ENCODE measurements at places on chromosomes 7 and 10.

GRCh38 chr10:125152450-125153368, 7.7 kb downstream of the CTBP2 start:
- DNase-seq = no peak

DNA sequence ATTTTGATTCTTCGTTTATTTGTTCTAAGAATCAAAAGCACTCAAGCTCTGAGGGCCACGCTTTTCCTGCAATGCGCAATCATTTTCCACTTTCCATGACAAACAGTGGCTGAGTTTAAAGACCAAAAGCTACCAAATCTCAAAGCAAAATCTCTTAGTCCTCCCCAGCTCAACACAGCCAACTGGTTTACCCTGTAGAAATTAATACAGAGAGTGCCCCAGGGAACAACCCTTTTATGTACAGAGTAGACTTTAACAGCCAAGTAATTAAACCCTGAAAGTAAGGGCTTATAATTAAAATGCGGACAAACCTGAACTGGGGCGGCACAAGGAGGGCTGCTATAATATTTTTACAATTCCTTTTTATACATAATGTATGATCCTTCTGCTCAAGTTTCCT, 53.2 kb downstream of the FAM53B start:
- DNase-seq = no peak

DNA sequence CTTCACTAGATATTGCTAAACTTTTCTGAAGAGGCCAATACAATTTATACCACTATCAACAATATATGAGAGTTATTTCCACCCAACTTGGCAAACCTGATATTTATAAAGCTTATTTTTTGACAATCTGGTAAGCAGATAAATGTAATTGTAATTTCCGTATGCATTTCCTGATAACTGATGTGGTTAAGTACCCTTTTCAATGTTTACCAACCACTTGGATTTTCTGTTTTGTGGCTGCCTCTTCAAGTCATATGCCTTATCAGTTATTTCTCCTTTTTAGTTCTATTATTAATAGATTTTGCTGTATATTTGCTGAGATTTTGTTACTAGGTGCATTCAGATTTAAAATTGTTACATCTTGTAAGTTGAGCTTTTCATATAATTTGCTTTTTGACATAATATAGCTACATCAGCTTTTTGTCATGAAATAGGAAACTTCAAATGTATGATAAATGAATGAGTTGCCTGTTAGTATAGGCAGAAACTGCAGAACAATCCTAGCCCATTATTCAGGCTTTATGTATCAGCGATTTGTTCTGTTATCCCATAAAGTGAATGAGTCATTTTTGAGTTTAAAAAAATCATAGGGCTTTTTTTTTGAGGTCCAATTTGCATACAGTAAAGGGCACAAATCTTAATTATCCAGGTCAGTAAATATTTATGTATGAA, 11.5 kb downstream of the SGPL1 start:
- DNase-seq = no peak

DNA sequence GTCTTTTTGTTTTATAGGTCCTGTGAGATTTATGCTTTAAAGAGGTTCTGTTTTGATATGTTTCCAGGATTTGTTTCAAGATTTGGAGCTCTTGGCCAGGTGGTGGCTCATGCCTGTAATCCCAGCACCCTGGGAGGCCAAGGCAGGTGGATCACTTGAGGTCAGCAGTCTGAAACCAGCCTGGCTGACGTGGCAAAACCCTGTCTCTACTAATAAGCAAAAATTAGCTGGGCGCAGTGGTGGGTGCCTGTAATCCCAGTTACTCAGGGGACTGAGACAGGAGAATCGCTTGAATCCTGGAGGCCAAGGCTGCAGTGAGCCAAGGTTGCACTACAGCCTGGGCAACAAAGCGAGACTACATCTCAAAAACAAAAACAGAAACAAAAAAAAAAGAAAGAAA, 8.3 kb upstream of the HYAL4 start:
- no peak for DNase-seq

- no peak for DNase-seq
These were observed 192.1 kb downstream of the CELF2 start for GRCh38 chr10:11209830-11210181.

- no peak for DNase-seq
These were observed 156.6 kb upstream of the TMEM196 start for GRCh38 chr7:19930051-19930450.

GRCh38 chr7:1160670-1161021, 650 bp upstream of the ZFAND2A start:
- no peak for DNase-seq

- peak; percentile 38 for DNase-seq
These were observed 45.2 kb upstream of the BHLHA15 start for GRCh38 chr7:98165827-98166667.

GRCh38 chr7:1066242-1066588, 21.7 kb upstream of the GPER1 start:
- DNase-seq = no peak

DNA sequence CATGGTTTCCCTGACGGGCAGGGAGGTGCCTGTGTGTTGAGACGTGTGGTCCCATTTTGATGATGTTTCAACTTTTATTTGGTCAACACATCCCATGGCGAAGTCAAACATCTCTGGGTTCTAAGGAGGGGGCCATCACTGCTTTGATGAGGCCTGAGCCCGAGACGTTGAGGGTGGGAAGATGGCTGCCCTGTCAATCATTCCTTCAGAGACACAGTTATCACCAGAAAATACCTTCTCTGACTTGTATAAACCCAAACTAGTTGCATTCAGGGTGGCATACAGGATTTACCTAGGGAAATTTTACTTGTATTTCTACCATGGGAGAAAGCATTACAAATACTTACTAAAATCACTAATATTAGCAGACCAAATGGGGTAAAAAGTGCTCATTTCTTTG, 64.6 kb downstream of the VOPP1 start:
- DNase-seq = no peak

DNA sequence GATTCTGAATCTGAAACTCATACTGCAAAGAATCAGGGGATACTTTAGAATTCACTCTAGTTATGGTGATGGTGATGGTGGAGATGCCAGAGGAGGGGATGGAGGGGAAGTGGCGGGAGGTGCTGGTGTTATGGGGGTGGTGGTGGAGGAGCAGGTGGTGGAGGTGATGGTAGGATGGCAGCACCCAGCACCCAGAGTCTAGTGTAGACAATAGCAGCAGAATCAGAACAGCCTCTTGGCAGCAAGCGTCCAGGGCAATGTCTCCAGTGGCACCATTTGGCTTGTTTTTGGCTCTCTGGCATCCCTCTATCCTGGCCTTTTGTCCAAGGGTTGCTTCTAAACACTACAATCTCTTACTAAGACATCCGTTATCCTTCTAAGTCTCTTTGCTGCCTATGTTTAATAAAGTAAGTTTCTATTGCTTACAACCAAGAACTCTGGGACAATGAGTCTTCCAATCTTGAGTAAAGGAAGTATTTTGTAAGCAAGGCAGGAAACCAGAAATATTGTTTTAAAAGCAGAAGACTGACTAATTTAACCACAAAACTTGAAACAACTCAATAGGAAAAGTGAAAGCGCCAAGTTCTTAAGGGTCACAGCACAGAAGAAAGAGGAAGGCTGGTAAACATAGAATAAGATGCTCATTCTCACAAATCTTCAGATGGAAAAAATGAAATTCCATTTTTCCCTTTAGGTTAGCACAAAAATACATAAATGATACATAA, 42.4 kb upstream of the GDF10 start:
- peak; percentile 63 for DNase-seq

- no peak for DNase-seq
These were observed 44.9 kb downstream of the DRGX start for GRCh38 chr10:49350846-49351532.

GRCh38 chr7:113179313-113179712, 61.0 kb upstream of the SMIM30 start:
- no peak for DNase-seq

- DNase-seq = no peak
These were observed 3.2 kb downstream of the AMZ1 start for GRCh38 chr7:2691011-2691707.

GRCh38 chr7:31192986-31193385, 140.9 kb downstream of the ADCYAP1R1 start:
- DNase-seq = no peak

- no peak for DNase-seq
These were observed 15.9 kb upstream of the C10orf53 start for GRCh38 chr10:49663596-49663995.

GRCh38 chr7:8065356-8065813, 96.8 kb downstream of the GLCCI1 start:
- DNase-seq = no peak

DNA sequence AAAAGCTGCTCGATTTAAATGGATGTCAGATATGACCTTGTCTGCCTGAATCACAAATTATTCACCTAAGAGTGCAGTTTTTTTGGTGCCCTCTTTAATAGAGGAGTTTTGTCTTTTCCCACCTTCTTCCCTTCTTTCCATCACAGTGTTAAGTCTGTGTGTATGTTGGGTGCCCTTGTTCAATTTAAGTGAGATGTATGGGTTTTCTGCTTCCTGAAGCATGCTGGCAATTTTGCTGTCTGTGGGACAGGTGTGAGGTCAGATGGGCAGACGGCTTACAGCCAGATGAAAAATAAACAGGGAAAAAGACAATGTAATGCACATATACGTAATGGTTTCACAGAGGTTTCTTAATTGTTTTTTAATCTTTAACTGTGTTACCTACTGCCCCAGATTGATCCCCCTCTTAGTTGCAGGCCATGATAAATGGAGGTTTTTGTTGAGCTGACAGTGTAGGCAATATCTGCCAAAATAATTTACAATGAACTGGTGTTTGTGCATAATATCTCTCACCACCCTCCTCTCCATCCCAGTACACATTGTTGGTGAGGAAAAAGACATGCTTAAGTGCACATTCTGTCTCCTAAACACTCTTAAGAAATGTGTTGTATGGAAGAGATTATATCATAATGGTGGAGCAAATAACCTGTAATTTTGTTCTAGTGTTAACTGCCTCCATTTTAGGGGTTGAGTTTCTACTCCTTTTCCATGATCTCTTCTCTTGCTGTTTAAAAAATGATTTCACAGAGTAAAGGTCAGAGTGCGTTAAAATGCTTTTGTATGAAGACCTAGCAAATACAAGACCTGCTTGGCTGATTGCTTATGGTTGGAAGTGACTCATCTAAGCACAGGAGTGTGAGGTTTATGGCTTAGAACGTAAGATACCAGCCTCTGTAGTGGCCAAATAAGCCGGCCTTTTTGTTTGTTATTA, 123.9 kb downstream of the LRRC4 start:
- DNase-seq = no peak

- DNase-seq = no peak
These were observed 8.8 kb upstream of the ZMIZ1 start for GRCh38 chr10:79059859-79060379.

GRCh38 chr7:150388306-150388705, 9.2 kb downstream of the ZNF775 start:
- no peak for DNase-seq

GRCh38 chr7:125383324-125383723, 453.7 kb upstream of the POT1 start:
- DNase-seq = no peak

- no peak for DNase-seq
These were observed 27.7 kb downstream of the GBX1 start for GRCh38 chr7:151139791-151140190.

DNA sequence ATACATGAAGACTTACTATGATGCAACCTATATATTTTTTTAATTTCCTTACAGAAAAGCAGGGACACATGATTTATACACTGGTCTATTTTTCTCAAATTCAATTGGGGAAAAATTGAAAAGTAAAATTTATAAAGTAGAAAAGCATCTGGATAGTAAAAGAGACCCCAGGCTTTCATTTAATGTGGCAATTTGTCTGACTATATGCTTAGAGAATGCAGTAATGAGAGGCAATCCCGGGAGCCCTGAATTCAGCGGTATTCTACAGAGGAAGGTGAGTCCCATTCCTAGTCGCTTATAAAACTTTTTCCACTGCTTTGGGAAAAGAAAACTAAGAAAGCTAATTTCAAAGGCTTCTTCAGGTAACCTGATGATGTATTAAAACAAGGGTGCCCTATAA, 167.1 kb downstream of the SEMA3D start:
- DNase-seq = no peak

GRCh38 chr7:26724795-26725194, 139.6 kb downstream of the SKAP2 start:
- DNase-seq = no peak

DNA sequence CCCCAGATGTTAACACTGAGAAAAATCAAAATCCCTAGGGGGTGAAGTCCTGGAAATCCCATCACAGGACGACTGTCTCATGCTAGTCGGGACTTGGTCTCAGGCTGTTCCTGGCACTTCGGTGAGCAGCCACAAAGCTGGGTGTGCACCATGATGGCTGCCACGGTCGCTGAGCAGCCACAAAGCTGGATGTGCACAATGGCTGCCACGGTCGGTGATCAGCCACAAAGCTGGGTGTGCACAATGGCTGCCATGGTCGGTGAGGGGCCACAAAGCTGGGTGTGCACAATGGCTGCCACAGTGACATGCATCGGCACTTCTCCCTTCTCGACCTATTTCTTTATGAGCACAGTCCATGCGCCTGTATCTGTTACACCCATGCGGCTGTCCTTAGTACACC, 505.1 kb downstream of the TCERG1L start:
- DNase-seq = no peak

- DNase-seq = no peak
These were observed 345.3 kb upstream of the SEMA3C start for GRCh38 chr7:81264116-81264515.
